Stimulated activated CD4-positive, alpha-beta T cell treated with anti-CD3 and anti-CD28 coated beads, Interleukin-15, amount 100 ng/mL, for 1 hour (primary cell): ENCODE measurements at places on chromosomes 7 and 10.

DNA sequence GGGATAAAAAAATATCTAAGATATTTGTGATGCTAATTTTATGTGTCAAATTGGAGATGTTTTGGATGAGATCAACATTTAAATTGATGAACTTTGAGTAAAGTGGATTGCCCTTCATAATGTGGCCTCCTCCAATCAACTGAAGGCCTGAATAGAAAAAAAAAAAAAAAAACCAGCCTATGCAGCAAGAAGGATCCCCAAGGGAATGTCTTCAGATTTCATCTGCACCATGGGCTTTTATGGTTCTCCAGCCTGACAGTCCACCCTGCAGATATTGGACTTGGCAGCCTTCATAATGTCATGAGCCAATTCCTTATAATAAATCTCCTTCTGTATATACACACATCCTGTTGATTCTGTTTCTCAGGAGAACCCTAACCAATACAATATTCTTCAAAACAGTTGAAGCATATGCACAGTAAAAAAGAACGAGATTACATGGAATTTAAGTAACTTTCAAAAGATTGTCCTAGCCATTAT lies 316.9 kb upstream of the PLXDC2 start:
- DNase-seq = no peak

GRCh38 chr10:47018026-47018735 lies 107.0 kb downstream of the PTPN20 start:
- DNase-seq = no peak

GRCh38 chr10:26543567-26544306 lies 105.6 kb downstream of the APBB1IP start:
- no peak for DNase-seq

DNA sequence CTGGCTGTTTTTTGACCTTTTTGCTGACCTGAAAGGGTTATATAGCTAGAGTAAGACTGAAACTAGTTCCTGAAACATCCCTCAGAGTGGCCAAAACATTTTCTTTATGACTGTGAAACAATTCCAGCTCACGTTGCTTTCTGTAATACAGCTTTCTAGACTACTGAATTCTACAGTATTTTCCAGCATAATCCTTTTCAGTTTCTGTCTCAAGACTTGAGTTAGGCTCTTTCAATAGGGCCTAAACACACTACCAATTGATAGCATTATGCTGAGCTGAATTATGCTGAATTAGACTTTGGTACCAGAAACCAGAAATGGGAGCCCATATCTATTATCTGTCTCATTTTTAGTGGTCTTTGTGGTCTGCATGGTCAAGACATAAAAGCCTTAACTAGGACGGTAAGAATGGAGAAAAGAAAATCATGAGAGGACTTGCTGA lies 72.6 kb downstream of the EPDR1 start:
- no peak for DNase-seq

DNA sequence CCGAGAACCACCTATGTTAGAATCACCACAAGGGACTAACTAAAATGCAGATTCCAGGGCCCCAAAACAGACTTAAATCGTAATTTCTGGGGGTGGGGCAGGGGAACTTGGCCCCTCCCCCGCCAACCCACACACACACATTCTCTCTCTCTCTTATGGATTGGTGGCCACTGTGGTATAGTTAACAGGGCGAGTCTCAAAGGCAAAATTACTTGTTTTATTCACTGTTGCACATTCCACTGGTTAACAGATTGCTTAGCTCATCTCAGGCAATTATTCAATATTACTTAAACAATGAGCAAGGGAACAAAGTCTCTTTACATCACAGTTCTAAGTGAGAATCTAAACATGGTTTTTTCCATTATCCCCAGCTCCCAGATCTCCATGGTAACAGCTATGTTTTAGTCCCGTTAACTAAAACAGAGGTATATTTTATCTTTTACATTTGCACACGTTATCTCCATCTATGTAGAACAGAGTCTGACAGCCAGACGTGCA lies 38.5 kb downstream of the IGF2BP3 start:
- no peak for DNase-seq

DNA sequence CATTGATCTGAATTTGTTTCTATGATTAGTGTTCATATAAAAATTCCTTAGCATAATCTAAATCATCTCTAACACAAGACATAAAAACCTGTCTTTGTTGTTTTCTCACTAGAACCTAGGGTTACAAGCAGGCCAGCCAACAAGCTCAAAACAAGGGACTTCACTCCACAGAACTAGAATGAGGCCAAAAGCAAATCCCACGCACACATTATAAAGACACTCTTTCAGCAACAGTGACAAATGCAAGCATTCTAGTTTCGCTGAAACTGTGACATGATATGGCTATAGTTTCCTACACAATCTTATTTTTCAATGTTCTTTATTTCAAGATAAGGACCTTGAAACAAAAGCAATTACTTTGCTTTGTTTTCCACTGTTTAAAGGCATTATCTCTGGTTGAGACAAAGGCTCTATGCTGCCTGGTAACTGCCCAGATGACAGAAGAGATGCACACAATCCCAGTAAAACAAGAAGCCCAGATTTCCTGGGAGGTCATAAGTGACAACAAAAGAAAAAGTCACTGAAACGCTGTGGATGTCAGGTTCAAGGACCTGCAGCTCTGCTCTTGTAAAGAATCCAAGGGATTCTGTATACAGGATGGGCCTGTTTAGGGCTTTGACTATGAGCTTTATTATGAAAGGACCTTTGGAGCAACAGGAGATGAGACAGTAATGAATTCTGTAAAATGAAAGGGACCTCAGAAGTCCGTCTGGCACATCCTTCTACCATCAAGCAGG lies 105.3 kb downstream of the SORCS1 start:
- no peak for DNase-seq

DNA sequence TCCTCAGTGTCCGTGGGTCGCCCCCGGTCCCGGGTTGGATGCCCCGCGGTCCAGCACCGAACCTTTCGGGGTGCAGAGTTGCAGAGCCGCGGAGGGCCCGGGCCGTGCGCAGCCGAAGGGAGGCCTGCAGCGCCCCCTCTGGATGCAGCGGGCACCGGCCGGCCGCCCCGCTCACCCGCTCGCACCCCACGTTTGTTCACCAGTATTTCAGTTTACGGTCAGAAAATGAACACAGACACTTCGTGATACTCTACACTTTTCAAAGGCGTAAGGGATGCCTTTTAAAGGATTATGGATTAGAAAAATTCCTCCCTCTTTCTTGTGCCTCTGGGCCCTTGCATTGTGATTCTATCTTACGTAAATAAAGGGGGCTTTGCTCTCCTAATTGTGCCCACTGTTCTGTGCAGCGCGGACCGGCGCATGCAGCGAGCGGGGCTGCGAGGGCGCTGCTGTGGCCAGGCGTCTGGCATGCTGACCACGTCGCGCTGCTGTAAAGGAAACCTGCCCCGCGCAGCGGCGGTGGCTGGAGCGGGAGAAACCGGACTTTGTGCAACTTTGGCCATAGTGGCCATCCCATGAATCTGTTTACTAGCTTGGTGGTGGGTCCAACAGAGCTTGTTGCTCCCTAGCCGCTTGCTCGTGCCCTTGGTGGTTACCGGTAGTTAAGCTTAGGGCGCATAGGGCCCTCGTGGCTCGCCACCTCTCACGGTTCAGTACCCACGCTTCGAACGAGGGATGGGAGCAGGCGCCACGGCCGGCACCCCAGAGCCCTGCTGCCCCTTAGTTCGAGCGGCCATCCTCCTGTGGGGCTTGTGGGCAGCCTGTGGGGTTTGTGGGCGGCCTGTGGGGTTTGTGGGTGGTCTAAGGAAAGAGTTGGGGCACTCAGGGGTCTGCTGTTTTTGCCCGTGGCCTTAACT lies 739 bp upstream of the MEST start:
- peak; percentile 27 for DNase-seq

- DNase-seq = no peak
Measured at GRCh38 chr10:30215623-30216022, 133.5 kb downstream of the MTPAP start.

GRCh38 chr10:51422311-51423120 lies 276.9 kb downstream of the CSTF2T start:
- DNase-seq = no peak

GRCh38 chr10:56231436-56231835 lies 129.6 kb downstream of the ZWINT start:
- DNase-seq = no peak

GRCh38 chr10:85863301-85864172 lies 503.1 kb downstream of the GRID1 start:
- DNase-seq = no peak

DNA sequence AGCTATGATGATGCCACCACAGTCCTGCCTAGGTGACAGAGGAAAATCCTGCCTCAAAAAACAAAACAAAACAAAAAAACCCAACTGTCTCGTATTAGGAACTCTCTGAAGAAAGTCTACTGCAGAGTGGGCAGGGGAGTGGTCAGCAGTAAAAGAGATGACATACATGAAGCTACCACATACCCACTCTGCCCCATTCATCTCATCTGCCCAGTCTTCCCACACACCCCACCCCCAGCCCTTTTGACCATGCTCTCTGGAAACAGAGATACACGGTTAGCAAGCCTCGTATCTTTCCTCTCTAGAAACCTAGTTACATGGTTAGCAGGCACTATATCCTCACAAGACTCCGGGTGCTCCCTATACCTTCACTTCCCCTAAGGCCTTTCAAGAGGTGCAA lies 8.3 kb downstream of the SLC37A3 start:
- DNase-seq = no peak

DNA sequence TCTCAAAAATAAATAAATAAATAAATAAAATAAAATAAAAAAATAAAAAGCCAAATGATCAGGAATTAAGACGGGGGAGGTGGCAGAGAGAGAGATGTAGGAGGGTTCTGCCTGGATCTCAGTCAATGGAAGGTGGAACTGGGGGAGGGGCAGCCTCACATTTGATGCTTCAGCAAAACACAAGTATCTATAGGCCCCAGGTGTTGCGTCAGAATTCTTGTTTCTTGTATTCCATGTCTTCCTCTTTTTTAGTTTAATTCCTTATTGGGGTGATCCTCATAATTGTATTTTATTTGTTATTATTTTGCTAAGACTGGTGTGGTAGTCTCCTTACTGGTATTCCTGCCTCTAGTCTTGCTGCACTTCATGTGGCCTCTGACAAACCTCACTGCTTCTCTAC lies 41.4 kb upstream of the SMARCD3 start:
- no peak for DNase-seq
